Stimulated activated CD4-positive, alpha-beta T cell treated with anti-CD3 and anti-CD28 coated beads, Interleukin-12 subunit alpha, Interleukin-12 subunit beta, amount 100 ng/mL, for 4 hours (primary cell): ENCODE measurements at places on chromosomes 4 and X.
A peak's percentile ranks its signal among the peaks of the same experiment; 100 is the strongest.

GRCh38 chr4:184453365-184454160 is 20.8 kb downstream of the IRF2 start:
- no peak for DNase-seq

DNA sequence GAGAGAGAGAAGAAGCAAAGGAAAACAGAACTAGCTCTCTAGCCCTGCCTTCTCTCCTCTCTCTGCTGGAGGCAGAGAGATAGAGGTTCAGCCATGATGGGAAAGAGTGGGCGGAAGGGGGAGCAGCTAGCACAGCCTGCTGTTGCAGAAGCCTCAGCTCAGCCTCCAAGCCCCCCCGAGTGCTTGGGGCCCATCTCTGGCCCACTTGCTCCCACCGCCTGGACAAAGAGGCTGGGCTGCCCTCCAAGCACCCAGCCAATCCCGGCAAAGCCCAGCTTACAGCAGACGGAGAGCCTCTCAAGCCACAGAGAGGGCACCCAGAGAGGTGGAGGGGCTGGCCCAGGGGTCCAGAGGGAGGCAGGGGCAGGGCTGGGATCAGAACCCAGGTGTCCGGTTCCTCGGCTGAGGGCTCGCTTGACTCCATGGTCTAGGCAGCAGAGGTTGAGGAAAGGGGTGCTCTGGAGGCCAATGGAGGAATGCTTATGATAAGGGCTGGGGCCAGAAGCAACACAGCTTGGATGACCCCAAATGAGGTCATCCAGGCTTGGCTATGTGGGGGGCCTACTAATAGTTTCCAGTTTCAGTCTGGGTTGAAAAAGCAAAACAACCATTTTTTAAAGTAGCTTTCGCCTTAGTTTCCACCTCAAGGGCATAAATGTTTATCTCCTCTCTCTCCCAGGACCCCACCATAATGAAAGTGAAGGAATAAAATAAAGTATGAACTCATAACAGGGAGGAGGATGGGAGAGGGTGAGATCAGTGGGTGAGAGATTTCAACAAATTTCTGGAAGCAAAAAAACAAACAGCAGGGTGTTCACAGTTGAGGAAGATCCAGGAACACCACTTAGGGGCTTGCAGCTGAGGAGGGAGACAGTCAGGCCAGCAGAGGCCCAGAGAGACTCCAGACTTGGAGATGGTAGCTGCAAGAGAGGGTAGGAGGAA is 24.9 kb upstream of the IQSEC2 start:
- no peak for DNase-seq

DNA sequence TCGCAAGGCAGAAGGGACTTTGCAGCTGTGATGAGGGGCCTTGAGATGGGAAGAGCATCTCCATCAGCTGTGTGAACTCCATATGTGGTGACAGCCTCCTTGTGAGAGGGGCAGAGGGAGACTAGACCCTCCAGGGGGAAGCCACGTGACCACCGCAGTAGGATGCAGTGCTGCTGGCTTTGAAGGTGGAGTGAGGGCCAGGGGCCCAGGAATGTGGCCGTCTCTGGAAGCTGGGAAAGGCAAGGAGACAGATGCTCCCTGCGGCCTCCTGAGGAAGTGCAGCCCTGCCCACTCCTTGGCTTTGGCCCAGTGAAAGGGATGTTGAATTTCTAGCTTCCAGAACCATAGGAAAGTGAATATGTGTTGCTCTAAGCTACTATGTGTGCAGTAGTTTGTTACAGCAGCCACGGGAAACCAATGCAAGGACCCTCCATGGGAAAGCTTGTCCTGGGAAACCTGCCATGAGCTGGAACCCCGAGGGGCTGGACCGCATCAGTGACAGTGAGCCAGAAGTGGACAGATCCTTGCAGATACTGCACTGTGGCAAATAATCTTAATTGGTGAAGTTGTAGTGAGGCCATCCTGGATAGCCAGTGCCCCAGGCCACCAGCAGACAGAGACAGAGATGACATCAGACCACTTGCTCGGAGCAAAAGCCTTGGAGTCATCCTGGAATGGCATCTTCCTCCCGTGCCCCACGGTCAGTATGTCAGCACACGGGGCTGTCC is 35.4 kb upstream of the SORCS2 start:
- no peak for DNase-seq

GRCh38 chr4:153204728-153205648 is 745 bp downstream of the TRIM2 start:
- no peak for DNase-seq

DNA sequence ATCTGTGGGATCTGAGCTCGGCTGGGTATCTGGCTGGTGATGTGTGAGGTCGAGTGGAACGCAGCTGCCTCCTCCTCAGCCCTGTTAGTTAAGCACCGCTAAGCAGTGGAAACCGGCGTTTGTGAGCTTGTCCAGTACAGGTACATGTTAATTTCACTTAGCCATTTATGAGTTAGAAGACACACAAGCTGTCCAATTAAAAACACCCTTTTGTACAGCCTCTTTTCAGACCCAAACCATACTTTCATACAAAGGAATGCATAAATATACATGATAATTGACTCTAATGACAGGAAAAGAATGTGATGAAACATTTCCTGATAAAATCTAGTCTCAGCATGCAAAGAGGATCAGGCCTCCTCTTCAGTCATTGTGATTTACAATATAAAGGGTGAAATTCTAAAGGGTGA is 163.6 kb upstream of the FAT1 start:
- no peak for DNase-seq

- DNase-seq = no peak
Measured at GRCh38 chrX:30504309-30504708, 73.3 kb downstream of the TASL start.

DNA sequence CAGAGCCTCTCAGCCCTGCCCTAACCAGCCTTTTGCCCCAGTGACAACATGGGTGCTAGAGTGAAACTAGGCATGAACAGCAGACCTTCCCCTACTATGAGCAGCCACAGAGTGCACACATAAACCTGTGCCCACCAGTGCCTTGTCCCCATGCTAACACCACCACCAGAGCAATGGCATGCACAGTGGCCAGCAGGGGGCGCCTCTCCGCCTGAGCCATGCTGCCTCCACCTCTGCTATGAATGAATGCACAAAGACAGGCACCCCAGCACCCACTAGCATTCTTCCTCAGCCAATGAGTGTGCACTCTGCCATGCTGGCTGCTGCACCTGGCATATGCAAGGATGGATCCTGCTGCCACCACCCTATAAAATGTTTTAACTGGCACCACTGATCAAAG is 286.9 kb upstream of the FGF16 start:
- DNase-seq = peak; percentile 4

- DNase-seq = peak; percentile 19
Measured at GRCh38 chrX:39688576-39689375, 409.0 kb downstream of the BCOR start.

DNA sequence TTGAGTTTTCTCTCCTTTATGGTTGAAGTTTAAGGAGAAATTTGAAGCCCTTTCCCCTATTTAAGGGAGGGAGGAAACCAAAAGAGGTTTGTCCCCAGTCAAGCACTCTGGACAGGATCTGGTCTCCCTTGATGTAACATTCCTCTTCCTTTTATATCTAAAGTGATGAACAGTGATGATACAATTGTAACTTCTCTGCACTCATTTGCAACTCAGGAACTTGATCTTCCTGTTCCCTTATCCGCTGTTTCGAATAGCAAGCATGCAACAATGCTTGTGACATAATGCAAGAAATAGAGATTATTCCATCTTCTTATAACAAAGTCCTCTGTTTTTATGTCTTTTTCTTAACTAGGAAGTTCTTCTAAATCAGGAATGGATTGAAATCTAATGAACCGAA is 18.3 kb downstream of the ALPK1 start:
- DNase-seq = no peak

DNA sequence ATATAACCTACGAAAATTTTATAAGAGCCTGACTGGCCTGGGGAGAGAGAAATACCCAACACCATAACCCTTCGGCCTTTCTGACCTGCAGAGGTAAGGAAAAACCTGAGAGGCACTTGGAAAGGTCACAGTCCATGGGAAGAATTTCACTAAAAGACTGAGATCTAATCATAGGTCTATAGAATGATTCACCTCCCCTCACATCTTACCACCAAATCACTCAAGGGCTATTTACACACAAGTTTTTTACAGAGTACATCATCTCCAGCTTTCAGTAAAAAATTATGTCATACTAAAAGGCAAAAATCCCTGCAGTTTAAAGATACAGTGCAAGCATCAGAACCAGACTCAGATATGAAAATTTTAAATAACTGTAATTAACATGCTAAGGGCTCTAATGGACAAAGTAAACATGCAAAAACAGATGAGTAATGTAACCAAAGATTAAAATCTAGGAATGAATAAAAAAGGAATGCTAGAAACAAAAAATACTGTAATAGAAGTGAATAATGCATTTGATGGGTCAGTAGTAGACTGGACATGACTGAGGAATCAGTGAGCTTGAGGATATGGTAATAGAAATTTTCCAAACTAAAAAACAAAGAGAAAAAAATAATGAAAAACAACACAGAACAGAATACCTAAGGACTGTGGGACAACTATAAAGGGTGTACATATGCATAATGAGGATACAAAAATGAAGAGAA is 32.1 kb upstream of the SLC16A2 start:
- no peak for DNase-seq

GRCh38 chr4:77047037-77047436 is 28.8 kb downstream of the CCNI start:
- DNase-seq = no peak

- no peak for DNase-seq
Measured at GRCh38 chr4:17546678-17547077, 30.3 kb upstream of the LAP3 start.

GRCh38 chr4:2937146-2937857 is 25.9 kb downstream of the NOP14 start:
- no peak for DNase-seq

DNA sequence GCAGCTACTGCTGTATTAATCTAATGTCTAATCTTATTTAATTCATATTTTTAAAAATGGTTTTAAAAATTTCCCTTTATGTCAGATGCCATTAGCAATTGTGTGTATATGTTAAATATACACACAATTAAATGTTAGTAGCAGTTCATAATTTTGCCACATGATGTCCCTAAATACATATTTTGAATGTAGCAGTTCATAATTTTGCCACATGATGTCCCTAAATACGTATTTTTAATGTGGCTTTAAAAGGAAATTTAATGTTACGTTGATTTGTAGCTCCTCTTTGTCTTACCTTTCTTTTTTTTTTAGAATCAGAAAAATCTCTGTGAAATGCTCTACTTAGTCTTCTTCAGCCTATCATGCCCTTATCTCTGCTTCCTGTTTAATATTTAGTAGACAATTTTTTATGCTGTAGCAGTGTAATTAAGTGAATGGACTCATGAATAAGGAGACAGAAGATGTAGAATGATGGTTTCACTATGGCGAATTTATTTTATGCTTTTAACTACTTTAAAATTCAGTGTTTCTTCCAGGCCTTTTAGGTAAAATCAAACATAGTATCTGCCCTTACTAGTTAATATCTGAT is 26.1 kb downstream of the RBM46 start:
- DNase-seq = no peak

- no peak for DNase-seq
Measured at GRCh38 chrX:95290455-95290854, 1394.2 kb upstream of the DIAPH2 start.

- no peak for DNase-seq
Measured at GRCh38 chrX:134365904-134366303, 94.1 kb upstream of the HPRT1 start.

DNA sequence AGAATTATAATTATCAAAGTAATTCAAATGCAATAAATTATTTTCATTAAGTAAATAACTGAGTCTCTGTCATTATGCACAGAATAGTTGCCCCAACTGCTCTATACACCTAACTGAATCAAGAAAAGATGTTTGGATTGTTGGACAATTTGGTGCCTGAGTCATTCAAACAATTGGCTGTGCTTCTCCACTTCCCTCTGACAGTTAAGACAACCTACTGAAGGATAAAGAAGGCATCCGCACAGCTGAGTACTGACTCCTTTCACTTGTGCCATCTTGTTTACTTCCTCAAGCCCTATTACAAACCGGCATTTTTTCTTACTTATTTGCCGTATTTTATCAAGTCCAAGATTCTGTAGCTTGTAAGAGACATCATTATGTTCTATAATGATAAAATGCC is 110.6 kb upstream of the C1QTNF7 start:
- DNase-seq = no peak

DNA sequence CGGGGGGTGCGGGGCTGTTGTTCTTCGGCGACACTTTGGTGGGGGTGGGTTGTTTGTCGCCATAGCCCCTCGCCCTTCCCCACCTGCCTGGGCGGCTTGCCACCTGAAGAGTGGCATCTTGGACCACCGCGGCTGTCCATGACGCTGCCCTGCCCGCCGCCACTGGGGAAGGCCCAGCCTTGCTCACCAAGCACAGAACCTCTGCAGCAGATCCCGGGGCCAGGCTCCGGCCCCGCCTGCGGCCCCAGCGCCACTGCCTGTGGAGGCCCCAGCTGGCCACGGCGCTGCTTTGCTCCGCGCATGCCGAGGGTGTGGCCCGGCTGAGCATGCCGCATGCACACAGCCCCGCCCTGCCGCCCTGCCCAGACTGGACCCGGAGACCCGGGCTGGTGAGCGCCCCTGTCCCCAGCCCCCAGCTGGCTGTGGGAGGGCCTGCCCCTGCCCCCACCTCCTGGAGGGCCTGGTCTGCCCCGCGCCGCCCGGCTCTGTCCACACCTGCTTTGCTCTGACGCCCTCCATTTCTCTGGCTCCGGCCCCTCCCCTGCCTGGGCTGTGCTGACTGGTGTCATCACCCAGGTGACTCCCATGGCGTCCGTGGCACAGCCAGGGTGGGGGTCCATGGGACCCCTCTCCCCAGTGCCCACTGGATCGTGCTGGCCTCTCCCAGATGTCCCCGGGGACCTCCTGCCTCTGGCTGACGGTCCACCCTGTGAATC is 5.3 kb downstream of the NAT8L start:
- DNase-seq = no peak

- DNase-seq = no peak
Measured at GRCh38 chrX:66004928-66005829, 34.7 kb downstream of the VSIG4 start.

- DNase-seq = no peak
Measured at GRCh38 chr4:30495251-30495650, 224.9 kb upstream of the PCDH7 start.

GRCh38 chr4:182489607-182490006 is 246.4 kb downstream of the TENM3 start:
- DNase-seq = no peak

- DNase-seq = no peak
Measured at GRCh38 chr4:102089850-102090621, 255.2 kb downstream of the SLC39A8 start.

DNA sequence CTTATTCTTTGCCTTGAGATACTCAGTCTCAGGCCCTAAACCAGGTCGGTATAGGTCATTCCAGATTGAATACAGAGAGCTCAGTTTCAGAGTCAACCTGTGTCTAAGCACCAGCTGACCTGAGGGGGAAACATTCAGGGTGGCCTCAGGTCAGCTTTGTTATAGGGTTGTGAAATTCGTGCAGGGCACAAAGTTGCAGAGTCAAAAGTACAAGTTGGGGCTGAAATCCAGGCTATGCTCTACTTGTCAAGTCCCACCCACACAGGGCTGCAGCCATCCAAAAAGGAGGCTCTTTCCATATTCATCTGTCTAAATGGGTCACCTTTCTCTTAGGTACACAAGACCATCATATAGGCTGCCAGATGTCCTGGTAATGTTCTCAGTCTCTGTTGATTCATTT is 89.7 kb downstream of the ITIH6 start:
- no peak for DNase-seq
